SW 1271 (cell line): ENCODE measurements at places on chromosomes 5 and 9.

- DNase-seq: no peak
Measured at GRCh38 chr9:18969128-18969527, 63.9 kb downstream of the SAXO1 start.

GRCh38 chr5:180684623-180685161 lies 35.3 kb upstream of the FLT4 start:
- DNase-seq: no peak

DNA sequence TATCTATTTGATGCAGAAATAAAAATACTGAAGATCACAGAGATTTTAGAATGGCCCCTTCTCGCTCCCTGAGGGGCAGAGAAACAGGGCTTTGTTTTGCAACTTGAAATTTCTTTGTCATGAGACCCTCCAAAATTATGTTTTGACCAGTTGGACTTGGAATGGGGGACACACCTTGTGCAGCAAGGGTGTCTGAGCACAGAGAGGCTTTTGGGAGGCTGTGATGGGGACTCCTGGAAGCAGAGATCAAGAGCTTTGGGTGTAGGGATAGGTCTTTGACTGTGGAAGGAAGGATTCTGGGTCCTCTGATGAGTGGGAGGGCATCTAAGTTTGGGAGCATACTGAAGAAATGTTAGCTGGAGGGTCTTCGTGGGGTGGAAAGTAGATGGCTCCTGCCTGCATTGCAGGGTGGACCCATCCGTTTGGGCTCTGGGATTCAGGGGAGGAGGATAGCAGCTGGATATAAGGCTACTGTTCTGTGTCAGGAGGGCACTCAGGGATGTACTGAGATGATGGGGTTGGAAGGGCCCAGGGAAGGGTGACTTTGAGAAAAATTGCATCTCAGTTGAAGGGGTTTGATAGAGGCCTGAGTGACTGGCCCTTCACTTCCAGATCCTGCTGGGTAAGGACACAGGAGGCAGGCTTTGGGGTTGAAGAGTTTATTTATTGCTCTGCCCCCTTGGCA lies 1.8 kb upstream of the MYORG start:
- DNase-seq: no peak

DNA sequence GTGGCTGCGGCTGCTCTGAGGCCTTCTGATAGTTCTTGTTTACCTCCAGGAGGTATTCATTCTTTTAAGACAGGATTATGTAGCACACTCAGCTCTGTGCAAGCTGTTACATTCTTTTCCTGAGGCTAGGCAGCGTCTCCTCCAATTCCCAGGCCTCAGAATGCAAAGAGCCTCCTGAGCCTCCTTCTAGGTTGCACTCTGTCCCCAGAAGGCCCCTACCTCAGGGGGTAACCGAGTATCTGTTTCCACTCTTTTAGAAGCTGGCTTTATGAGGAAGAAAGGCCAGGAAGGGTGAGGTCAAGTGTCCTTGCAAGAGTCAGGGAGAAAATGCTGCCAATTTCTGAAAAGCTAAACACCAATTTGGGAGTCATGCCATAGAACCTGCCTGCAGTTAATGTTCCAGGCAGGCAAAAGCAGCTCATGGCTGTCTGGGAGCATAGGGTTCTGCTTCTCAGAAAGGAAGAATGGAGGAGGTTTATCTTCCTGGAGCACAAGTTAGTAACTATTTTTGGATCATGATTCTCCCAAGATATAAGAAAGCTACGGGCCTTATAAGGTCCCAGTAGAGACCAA lies 178.9 kb downstream of the SEMA6A start:
- DNase-seq: no peak

- DNase-seq: no peak
Measured at GRCh38 chr5:180334176-180334575, 19.0 kb downstream of the GFPT2 start.

DNA sequence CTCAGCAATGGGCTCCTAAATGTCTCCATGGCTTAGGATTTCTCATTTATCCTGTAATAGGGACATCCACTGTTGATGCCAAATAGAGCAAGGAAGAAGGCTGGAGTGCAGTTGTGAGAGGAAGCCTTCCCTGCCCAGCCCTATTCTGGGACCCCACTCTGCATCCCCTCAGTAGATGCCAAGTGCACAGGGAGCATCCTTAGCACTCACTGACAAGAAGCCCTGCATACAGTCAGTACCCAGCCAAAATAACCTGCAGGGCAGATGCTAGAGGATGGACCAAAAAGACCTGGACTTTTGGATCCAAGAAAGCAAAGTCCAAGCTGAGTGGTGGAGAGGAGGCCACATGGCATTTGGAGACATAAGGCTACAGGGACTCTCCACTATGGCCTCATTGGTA lies 113.5 kb upstream of the SPOCK1 start:
- no peak for DNase-seq

DNA sequence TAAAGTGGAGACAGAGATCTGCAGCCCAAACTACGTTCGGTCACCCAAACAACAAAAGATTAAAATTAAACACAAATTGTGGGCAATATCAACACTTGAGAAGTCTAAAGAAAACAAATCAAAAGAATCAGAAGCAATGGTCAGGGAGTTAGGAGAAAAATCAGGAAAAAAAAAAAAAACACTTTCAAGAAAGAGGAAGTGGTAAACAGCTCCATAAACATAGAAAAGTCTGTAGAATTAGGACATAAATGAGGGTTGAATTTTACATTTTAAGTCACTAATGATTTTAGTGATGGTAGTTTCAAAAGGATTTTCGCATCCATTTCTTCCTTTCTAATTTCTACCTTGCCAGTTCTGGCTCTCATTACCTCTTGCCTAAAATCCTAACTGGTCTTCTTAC lies 10.1 kb downstream of the RNF145 start:
- DNase-seq: no peak

DNA sequence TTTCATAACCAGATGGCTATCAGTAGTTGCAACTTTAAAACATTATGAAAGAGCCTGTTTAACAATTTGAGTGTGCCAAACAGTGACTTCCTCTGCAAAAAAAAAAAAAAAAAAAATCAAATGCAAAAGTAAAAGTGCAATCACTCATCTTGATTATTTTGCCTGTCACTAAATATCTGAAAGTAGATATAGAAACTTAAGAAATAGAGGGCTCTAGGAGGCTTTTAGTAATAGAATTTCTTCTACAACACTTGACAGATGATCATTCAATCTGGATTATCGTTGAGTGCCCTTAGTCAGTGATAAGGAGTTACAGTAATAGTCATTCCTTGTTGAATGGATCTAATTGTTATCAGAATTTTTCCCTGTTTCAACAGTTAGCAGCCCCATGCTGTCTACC lies 101.8 kb downstream of the CETN3 start:
- no peak for DNase-seq

DNA sequence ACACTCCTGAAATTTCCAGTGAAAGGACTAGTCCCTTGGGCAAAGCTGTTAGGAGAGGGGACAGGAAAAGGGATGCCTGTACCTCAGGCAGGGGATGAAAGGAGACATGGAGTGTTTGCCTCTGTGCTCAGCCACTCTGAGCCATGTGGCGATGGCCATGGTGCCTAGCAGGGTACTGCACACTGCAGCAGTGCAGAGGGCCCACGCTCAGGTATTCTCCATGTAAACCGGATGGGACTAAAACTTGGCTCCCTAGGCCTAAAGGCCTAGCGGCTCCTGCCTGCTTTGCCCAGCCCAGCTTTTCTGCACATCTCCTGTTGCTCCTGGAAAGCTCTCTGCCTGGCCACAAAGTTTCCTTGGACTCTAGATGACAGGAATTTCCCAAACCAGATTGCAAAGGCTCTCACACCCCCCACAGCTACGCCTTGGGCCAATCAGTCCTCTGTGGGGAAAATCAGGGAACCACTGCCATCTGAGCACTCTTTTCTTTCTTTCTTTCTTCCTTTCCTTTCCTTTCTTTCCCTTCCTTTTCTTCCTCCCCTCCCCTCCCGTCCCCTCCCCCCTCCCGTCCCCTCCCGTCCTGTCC lies 44.3 kb downstream of the HABP4 start:
- no peak for DNase-seq

GRCh38 chr9:112093870-112094216 lies 81.3 kb downstream of the SUSD1 start:
- no peak for DNase-seq

DNA sequence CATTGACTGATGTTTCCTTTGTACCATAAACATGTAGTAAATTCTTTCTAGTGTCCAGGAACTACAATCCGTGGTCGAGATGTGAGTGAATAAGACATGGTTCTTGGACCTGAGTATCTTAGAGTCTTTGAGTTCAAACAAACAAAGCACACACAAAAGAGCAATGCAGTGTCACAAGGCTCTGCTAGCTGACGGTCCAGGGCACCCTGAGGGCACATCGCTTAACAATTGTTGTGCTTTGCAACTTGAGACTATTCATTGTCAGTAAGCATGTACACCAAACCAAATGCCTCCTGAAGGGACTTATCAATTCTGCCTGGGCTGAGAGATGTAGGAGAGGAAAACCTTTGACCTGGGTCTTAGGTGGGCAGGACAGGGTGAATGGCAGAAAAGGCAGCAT lies 84.8 kb downstream of the CAMK4 start:
- no peak for DNase-seq

DNA sequence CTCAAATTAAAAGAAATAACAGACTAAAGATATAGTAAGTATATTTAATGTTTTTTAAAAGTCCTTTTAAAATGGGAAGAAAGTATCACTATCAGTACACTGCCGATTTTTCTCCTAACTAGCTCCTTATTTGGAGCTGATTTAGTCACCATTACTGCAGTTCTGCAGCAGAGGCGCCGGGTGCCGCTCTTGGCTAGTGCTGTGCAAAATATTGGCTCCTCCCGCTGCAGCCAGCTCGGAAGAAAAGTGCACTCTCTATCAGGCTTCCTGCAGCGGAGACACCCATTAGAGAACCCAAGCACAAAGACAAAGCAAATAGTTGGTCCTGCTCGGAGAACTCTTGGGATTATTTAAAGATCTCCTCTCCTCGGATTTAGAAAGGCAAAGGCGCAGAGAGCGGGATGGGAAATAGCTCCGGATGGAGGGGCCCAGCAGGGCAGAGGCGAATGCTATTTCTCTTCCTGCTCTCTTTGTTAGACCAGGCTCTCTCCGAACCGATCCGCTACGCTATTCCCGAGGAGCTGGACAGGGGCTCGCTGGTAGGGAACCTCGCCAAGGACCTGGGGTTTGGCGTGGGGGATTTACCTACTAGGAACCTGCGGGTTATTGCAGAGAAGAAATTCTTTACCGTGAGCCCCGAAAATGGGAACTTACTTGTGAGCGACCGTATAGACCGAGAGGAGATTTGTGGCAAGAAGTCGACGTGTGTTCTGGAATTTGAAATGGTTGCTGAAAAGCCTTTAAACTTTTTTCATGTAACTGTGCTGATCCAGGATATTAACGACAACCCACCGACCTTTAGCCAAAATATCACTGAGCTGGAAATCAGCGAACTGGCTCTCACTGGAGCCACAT lies at the start of gene PCDHGB3:
TSS of gene PCDHGB3 (plus strand) at position 249 of the 855 bp plus-strand sequence. CDS start at position 402, 153 bp downstream.
- DNase-seq: no peak
